ENCODE measurements at places on chromosomes 3 and 15.

DNA sequence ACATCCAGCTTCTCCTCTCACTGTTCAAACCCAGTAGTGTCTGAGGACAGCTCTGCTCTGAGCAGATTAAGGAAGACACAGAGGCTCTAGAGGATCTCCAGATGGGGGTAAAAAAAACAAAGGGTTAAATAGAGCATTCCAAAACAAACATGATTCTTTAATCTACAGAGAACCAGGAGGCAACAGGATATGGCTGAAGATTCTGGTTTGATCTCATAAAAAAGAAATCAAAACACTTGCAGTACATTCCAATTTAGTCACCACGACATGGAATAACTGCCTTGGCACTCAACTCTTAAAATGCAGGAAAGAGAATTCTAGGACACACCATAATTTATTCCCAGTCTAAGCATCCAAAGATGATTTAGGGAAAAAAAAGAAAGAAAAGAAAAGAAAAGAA is 32.0 kb downstream of the TM4SF4 start:
- DNase-seq: no peak

- DNase-seq: peak; percentile 4
Observed at GRCh38 chr15:59262316-59262715, 55.7 kb downstream of the LDHAL6B start.

GRCh38 chr3:33134026-33134625 is 20.3 kb downstream of the CRTAP start:
- no peak for DNase-seq

DNA sequence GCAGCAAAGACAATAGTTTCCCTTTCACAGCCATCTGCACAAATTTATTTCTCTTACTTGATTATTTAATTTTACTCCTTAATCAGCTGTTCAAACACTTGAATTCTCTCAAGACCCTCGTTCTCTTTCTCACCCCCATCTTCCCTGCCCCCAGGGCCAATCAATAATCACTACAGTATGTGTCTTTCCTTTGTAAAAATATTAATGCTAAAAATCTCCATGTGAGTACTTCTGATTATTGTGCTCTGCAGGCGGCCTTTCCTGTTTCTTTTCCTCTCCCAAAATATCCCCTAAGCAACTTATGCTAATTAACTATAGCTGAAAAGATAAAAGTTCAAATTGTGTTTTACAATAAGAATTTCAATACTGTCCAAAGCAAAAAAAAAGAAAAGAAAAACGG is 617.0 kb upstream of the CBLB start:
- DNase-seq: no peak

- no peak for DNase-seq
Observed at GRCh38 chr3:107661447-107662123, 138.8 kb downstream of the BBX start.

DNA sequence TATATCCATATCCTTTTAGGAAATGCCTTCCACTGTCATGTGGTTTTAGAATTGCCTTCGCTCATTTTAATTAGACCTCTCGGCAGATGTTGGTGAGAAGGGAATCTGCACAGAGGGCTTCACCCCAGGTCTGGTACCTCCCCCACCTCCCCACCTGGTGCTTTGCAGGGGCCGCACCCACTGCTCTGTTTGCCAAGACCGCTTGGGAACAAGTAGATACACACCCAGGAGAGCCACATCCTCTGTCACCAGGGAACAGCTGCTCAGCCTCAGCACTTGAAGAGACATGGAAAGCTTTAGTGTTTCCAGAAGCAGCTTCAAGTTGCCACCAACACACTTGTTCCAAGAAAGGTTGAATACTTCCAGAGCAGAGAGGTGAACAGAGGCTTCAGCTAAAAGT is 21.8 kb downstream of the LRRC31 start:
- no peak for DNase-seq

DNA sequence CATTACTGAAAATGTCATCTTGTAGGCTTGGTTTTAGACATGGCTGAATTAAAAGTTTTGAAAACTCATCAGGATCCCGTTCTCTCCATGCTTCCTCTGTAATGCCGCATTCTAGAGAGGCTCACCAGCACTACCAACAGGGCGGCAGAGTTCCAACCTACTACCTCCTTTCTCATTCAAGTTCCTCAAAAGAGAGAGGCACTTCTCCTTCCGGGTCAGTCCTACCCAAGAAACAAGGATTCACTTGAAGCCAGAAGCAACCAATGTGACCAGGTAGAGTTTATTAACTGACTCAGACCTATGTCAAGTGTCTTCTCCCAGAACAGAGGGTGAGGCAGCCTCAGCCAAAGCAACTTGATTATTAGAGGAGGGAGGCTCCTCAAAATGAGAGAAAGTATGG is 59.8 kb upstream of the GYG1 start:
- no peak for DNase-seq

- DNase-seq: no peak
Observed at GRCh38 chr15:94793641-94794040, 562.3 kb downstream of the MCTP2 start.

DNA sequence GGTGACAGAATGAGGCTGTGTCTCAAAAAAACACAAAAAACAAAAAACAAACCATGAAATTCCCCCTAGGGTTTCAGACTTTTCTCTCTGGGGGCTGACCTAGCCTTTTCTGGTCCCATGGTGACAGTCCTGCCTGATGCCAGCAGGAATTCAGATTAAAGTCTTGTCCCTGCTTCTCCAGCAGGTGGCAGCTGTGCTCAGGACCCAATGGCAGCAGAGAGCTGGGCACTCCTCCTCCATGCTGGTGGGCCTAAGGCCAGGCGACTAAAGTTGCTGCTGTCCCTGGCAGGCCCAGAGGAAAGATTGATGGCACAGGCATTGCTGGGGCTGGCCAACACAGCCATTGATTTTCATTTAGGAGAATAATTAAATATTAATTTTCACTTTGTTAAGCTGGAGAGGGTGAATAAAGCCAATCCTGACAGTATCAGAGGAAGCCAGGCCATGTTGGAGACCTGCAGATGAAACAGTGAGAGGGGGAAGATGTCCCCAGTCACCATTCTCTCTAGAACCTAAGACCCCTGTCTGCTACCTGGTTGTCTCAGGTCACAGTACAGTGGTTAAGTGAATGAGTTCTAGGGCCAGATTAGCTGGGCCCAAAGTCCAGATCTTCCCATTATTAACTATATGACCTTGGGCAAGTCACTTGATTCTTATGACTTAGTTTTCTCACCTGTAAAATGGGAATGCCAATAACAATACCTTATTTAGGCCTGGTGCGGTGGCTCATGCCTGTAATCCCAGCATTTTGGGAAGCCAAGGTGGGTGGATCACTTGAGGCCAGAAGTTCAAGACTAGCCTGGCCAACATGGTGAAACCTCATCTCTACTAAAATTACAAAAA is 7.1 kb downstream of the CELF6 start:
- DNase-seq: peak; percentile 84

DNA sequence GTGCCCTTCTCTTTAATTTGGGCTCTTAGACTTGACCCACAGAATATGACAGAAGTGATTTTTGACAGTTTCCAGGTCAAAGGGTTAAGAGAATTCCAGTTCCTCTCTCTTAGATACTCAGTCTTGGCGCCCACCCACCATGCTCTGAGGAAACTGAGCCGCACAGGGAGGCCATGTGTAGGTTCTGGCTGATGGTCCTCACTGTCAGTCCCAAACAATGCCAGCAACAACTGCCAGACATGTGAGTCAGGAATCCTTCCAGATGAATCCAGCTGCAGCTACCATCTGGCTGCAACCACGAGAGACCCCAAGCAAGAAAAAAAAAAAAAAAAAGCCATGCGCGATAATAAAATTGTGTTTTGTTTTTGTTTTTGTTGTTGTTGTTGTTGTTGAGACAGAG is 326.6 kb downstream of the MAGI1 start:
- DNase-seq: no peak

- no peak for DNase-seq
Observed at GRCh38 chr15:78996894-78997275, 52.0 kb upstream of the CTSH start.

All from cardiac septum (tissue), 1 donor.